ENCODE measurements at places on chromosomes 7 and 10. TPM values are rescaled to one million over a fixed set of nuclear protein-coding genes. Genes with fewer than 3 reads are reported as not detected.

- DNase-seq, result no peak
Observed at GRCh38 chr7:102193806-102194205, 92.9 kb upstream of the SH2B2 start.

DNA sequence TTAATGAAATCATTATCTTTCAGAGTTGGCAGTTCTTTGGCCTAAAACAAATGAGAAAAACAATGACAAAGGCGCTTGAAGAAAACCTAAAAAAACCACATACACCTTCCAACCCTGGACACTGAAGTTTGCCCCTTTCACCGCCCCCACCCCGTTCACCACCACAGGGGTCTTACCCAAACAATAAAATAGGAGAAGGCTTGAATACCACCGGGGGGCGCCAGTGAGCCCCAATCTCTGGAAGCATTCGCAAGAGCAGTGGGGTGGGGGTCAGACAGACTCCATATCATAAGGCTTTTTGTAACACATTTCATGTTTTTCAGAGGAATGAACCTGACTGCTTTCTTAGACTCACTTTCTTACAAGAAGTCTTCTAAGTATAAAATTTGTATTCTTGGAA is 163.6 kb downstream of the PIP4K2A start:
- no peak for DNase-seq

DNA sequence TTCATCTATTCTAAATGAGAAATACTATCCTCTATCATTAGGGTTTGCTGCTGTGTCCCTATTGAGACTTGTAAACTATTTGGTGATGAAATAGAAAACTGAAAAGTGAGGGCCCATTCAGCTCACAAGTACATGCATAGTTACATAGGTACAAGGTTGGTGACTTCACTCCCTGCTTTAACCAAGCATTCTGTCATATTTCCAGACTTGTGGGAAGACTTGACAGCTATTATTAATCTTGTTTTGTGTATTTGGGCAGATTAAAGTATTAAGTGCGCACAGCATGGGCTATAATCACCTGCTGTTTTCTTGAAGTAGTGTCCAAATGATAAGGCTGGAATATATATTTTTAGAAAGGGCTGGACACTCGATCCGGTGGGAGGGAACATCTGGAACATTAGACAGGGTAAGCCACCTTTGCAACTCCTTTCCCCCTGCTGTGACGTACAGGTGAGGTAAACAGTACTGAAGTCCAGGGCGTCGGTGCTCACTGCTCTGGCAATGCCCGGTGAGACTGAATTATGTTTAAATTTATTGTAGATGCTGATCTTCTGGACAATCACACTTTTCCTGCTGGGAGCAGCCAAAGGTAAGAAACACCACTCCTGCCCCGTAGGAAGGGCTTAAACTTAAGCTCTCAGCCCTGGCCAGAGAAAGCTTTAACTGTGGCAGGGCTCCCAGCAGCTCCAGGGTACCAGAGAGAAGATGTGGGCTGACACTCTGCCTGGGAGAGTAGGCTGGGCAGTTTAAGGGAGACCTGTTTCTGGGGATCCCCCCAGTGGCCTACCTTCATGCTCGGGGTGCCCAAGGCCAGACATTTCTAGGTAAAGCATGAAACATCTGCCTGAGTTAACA is at the start of gene PNLIPRP1:
Gene PNLIPRP1 (plus strand): TSS at position 370 of the 855 bp plus-strand sequence. CDS start 171 bp downstream, at position 541.
- DNase-seq, result no peak

DNA sequence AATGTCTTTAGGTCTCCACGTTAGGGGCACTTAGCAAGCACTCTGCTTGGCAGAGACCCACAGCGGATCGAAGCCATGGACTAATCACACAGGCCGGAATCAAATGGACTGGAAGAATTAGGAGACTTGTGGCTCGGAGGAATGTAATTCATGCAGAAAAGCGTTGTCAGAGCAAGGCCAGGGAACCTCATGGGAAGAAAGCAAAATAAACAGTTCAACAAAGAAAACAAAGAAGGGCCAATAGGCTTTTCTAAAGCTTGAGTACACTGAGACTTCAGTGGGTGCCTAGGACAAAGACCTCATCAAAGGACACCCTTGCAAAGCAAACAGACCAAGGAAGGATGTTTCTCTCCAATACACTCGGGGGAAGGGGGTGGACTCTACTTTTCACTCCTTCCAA is 171.1 kb downstream of the GLI3 start:
- DNase-seq, result no peak

DNA sequence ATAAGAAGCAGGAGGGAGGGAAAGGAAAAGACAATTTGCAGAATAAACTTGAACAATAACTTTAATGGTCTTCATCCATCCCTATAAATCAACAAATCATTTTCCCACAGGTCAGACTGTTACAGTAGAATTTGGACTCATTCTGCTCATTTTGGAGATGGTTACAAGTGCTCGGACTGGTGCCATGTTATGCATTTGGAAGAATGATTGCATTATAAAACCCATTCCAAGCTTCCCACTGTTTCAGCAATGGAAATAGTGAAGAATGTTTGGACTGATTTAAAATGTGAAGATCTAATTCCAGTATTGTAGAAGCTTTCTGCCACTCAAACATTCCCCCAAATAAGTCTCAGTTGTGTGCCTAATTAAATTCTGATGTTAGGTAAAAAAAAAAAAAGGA is 99.7 kb upstream of the ZEB1 start:
- no peak for DNase-seq

GRCh38 chr7:29588900-29589696 is 25.5 kb downstream of the PRR15 start:
- no peak for DNase-seq

- no peak for DNase-seq
Observed at GRCh38 chr10:95295031-95295755, 4.4 kb upstream of the PDLIM1 start.

LRRC61 gene
- 1.9 TPM for total RNA-seq

CCDC6 gene
- 27.2 TPM for total RNA-seq

Measured in gastrocnemius medialis (tissue), 4 donors.